Transverse colon (tissue), 4 donors: ENCODE measurements at places on chromosomes 16 and 17. TPM values are rescaled to one million over a fixed set of nuclear protein-coding genes. Genes with fewer than 3 reads are reported as not detected.

DNA sequence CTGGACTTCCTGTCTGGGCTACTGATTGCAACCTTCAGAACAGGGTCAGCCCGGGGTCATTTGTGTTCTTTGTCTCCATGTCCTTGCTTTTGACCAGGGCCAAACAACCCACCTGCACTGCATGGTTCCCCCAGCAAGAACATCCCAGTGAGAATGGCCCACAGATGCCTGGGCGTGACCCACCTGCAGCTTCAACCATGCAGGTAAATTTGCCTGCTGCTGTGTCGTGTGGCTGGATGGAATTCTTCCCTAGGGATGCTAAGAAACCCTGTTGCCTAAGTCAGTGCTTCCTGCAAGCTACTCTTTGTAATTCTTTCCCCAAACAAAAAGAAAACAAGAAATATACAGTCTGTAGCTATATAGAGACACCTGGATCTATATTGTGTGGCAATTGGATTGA lies 12.5 kb downstream of the CDH13 start:
- no peak for DNase-seq

DNA sequence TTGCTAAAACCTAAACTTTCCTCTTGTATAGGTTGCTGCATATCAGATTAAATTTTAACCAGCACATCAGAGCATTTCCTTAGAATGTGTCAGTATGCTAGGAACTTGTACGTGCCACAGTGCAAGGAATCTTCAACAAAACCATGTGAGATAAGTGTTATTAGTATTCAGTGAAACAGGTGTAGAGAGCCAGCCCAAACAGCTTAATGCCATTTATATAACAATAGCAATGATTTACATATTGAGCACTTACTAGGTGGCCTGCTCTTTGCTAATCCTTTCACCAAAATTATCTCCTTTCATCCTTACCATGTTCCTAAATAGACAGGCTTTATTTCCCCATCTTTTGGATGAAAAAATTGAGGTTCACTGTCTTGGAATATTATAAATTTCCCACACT lies 485.7 kb downstream of the HS3ST4 start:
- no peak for DNase-seq

- DNase-seq = no peak
These were observed 333.5 kb downstream of the NPIPA8 start for GRCh38 chr16:18003033-18003432.

GRCh38 chr17:61395409-61395982 lies 4.1 kb upstream of the TBX2 start:
- no peak for DNase-seq

GRCh38 chr17:10309003-10309974 lies 63.5 kb downstream of the MYH13 start:
- no peak for DNase-seq

DNA sequence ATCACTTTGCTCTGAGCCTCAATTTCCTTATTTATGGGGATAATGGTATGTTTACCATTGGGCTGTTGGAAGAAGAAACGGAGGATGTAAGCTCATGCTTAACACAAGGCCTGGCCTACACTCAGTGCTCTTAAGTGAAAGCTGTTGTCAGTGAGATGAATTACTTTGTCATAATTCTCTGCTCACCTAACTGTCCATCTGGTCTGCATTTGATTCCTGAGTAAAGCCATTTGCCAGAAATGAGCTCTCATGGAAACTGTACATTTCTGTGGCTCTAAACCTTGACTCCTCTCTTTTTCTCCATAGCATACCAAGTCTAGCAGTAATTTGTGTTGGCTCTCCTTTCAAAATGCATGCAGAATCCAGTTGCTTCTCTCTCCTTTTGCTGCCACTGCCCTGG lies 445.7 kb downstream of the UTP18 start:
- DNase-seq = no peak

DNA sequence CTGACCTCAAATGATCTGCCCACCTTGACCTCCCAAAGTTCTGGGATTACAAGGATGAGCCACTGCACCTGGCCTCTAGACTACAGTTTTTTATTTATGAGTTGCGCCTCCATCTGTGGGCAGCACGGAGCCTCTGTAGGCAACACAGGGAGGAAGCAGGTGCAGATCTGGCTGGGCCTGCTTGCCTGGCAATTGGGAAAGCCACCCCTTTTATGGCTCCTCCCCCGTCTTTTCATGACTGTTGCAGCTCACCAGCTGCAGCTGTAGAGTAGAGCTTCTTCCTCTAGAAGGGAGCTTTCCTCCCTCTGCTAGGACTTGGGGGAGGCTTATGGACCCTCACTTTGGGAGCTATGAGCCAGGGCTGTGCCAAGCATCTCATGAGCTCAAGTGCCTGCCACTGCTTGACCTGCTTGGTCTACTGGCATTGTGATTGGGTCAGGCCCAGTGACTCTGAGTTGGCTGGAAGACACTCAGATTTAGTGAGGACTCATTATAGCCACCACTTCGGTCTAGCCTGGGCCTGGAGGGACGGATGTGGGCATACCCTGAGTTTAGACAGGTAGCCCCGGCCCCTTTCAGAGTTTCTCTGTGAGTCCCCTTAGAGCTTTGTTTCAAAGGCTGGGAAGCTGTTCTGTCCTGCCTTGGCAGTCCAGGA lies 6.9 kb upstream of the SLC7A6 start:
- DNase-seq = peak; percentile 63

DNA sequence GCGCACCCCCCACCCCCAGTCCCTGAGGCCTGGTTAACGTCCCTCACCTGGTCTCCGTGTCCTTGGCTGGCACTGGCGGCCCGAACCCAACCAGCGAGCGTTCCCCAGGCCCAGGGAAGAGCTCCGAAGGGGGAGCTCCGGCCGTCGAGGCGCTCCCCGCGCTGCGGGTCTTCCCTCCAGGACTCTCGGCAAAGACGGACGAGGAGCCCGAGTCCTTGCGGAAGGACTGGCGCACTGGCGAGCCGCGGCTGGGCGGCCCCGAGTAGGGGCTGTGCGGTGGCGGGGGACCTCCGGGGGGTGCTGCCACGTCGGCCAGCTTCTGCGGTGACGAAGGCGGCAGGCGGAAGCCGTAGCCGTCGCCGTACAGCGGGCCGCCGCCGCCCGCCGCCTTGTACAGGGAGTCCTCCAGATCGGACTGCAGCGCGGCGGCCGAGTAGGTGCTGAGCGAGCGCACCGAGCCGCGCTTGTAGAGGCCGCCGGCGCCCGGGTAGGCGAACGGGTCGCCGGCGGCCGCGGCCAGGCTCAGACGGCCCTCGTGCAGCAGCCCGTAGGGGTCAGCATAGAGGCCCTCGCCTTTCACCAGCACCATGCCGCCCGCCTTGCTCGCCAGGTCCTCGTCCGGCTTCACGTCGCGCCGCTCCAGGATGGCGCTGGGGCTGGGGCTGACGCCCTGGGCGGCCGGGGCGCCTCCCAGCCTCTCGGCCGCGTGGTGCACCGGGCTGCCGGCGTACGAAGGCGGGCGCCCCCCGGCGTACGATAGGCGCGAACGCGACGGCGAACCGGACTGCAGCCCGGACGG lies 44.1 kb downstream of the SRCIN1 start:
- DNase-seq = no peak

GRCh38 chr17:28225271-28225670 lies 93.7 kb upstream of the TMEM97 start:
- DNase-seq = no peak

DNA sequence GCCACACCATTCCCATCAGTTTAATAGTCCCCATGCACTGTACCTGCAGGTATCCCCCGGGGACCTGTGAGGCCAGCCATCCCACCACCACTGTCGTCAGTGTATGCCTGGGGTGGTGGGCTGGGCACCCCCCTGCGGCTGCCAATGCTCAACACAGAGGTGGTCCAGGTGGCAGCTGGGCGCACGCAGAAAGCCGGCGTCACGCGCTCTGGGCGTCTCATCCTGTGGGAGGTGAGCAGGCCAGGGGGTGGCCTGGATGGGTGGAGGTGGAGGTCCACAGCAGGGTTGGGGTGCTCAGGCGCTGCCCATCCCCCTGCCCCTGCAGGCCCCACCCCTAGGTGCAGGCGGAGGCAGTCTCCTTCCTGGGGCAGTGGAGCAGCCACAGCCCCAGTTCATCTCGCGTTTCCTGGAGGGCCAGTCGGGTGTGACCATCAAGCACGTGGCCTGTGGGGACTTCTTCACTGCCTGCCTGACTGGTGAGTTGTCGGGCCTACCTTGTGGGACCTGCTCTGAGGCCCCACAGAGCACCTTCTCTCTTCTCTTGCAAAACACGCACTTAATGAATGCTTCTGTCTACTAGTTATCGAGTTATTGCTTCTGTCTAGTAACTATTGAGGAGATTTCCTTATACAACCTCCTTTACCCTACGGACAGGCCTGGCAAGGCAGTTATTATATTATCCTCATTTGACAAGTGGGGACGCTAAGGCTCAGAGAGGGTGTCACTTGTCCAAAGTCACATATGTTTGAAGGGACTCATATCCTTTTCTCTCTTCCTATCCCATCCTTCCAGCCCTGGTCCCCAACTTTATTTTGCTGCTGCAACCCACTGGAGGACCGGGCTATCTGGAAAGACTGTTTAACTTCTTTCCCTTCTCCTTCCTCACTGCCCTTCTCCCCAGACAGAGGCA lies 5.8 kb upstream of the TRAF4 start:
- peak; percentile 69 for DNase-seq

TAX1BP3 gene
- total RNA-seq = 129 TPM

CRHR1 gene
- not detected for total RNA-seq

ATP6V0A1 gene
- total RNA-seq = 313 TPM

AGRP gene
- not detected for total RNA-seq
